ENCODE measurements at places on chromosomes 6 and 20. TPM values are rescaled to one million over a fixed set of nuclear protein-coding genes. Genes with fewer than 3 reads are reported as not detected.
A peak's percentile ranks its signal among the peaks of the same experiment; 100 is the strongest.

GRCh38 chr20:13870170-13870748 lies 85.4 kb downstream of the NDUFAF5 start:
- no peak for DNase-seq

The ID4 gene
- not detected for polyA plus RNA-seq

GRCh38 chr6:2229039-2229438 lies 16.4 kb downstream of the GMDS start:
- DNase-seq: no peak

DNA sequence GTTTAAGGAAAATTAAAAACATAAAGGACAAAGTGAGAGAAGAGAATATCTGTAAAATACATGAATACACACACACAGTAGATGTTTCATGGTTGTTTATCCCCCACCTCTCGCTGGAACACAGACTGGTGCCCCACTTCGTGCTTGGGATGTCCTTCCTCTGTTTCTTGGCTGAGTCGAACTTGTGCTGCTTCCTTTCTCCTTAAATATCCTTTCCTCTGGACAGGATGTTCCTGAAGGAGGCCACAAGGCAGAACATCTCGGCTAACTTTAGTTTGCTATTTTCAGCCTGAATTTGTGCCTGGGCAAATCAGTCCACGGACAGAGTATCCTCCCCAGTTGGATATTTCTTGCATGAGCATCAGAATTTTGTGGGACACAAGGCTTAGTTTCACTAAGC lies 54.7 kb upstream of the ZMYND8 start:
- no peak for DNase-seq

DNA sequence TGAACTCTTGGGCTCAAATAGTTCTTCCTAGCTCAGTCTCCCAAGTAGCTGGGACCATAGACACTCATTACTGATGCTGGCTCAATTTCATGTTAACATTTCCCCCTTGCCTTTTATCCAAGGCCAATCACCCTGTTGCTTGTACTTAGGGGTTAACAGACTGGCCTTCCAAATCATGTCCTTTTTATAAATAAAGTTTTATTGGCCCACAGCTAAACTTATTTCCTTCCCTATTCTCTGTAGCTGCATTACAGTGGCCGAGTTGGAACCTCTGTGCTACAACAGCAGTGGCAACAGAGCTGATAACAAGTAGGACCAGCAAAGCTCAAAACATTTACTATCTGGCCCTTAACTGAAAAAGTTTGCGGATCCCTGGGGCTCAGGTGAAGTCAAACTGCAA lies 109.8 kb downstream of the ZFP64 start:
- DNase-seq: no peak

- no peak for DNase-seq
Observed at GRCh38 chr6:170279977-170280688, 10.7 kb downstream of the DLL1 start.

The TRIM40 gene
- polyA plus RNA-seq: not detected

DNA sequence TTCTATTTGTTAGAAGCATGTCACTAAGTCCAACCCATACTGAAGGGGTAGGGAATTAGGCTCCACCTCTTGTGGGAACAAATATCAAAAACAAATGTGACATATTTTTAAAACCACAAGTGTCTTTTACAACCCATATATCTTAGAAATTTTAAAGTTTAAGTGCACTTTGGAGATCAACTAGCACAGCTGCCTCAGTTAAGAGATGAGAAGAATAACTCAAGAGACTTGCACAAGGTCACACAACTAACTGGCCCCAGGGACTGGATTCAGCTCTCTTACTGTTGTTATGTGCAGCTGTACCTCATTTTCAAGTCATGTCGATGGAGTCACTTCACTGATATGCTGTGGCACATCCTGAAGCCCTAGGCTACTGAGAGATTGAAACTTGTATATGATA lies 102.9 kb upstream of the BMP2 start:
- DNase-seq: no peak

DNA sequence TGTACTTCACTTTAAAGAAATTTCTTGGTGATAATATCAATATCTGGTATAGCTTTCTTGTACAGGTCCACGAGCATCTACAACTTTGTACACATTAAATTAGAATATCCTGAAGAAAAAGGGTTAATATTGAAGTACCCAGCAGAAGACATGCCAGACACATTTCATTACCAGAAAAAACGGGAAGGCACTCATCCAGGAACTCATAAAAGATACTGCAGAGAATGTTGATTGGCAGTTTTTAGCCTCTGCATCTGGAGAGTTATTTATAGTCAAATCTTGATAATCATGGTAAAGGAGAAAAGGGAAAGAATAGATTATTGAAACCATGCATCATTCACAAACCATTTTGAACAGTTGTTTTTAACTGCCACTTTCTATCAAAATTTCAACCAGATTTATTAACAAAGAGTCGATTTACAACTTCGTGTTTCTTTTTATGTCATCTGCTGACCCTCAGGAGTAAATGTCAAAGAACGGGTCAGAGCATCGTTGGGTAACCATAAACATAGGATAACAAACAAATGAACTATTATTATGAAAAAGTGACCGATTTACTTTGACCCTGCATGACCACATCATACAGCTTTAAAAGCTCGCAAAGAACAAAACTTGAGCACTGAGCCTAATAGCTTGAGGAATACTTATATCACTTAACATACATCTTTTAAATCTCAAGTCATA lies 229.2 kb upstream of the SGK1 start:
- no peak for DNase-seq

The TRPC4AP gene
- polyA plus RNA-seq: 60.7 TPM

DNA sequence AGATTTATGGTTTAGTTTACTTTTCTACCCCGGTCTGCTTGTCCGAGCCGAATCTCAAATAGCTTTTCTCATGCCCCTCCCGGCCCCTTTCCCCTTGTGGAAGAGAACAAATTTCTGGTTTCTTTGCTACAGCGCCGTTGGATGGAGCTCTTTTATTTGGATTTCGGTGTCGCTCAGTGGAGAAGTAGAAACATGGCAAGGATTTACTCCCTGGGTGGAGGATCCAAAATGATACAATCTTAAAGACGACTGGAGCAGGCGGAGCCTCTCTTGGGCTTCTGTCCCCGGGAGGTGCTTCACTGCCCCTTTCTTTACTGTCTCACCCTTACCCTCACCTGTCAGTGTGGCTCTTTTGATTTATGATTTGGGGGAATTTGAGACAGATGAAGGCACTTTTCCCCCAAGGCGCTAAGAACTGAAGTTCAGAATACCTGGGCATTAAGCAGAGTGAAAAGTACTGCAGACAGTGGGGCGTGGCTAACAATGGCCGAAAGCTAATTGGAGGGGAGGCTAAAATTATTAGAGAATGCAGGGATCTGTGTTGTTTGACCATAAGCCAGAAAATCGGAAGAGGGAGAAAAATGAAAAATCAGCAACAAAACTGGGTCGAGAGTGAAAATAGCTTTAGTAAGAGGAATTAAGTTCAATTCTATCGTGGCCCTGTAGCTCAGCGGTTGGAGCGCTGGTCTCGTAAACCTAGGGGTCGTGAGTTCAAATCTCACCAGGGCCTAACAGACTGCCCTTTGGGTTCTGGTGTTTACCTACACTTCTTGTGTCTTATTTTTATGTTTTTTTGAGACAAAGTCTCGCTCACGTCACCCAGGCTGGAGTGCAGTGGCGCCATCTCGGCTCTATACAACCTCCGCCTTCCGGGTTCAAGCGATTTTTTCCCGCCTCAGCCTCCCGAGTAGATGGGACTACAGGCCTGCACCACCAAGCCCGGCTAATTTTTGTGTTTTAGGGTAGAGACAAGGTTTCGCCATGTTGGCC lies 145.1 kb upstream of the ZNF184 start:
- no peak for DNase-seq

DNA sequence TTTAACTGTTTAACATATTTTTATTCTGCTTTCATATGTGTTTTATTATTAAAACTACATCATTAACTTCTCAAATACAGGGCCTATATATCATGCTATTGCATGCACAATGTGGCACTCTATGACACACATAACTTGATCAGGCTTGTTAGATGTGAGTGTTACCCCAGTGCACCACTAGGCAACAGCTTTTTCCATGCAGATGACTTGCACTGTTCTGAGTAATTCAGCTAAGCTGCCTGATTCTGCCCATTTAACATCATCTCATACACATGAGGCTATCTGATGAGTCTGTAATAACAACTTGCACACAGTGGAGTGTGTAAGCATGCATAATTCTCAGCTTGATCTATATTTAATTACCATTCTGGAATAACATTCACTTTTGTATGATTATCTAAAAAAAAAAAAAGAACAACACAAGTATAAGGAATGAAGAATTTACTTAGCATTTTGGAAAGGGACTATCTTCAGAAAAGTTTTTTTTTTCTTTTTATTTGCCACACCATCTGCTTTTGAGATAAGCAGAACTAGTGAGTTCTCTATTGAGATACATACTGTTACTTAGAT lies 83.1 kb downstream of the GRM1 start:
- DNase-seq: no peak

DNA sequence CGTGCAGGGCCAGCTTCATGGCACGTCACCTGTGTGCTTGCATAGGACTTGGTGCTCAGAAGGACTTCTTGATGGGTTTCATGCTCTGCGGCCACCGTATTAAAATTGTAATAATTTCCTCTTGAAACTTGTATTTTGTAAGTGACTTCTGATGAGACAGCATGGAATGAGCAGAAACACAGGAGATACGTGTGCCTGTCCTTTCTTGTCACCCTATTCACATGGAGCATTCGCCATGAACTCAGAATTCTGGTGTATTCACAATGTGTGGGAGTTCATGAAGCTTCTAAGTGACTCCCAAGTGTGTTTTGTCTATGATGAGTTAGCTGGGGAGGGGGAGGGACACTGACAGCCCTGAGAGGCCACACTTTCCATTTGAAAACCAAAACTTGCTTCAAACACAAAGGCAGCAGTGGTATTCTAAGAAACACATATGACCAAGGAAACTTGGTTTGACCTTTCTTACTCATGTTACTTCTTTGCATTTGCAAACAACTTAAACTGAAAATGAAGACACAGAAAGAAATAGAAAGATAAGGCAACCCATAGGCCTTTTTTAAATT lies 92.1 kb upstream of the NEDD9 start:
- peak; percentile 61 for DNase-seq

The FOXF2 gene
- not detected for polyA plus RNA-seq

- DNase-seq: no peak
Observed at GRCh38 chr6:19070520-19070919, 683.4 kb downstream of the RNF144B start.
